Stimulated activated CD8-positive, alpha-beta memory T cell treated with anti-CD3 and anti-CD28 coated beads, Interleukin-4, amount 100 ng/mL, for 4 hours (primary cell): ENCODE measurements at places on chromosomes 7 and 10.

DNA sequence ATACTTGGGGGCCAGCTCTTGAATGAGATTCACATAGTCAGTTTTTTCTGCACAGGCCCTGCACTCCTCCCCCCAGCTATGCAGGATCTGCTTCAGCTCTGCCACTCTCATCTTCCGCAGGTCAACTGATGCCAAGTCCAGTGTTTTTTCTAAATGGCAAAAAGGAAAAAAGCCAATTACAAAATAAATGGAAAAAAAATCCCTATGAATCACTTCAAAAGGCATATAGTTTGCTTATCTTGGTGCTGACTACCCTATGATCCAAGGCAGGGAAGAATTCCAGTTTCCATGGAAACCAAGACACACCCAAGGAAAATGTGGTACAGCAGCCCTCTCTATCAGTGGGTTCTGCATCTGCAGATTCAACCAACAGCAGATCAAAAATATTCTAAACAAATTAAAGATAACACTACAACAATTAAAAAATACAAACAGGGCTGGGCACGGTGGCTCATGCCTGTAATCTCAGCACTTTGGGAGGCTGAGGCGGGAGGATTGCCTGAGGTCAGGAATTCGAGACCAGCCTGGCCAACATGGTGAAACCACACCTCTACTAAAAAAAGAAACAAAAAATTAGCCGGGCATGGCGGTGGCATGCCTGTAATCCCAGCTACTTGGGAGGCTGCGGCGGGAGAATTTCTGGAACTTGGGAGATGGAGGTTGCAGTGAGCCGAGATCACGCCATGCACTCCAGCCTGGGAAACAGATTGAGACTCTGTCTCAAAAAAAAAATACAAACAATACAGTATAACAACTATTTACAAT, 17.6 kb downstream of the CDNF start:
- DNase-seq: no peak

- no peak for DNase-seq
Measured at GRCh38 chr7:80182630-80183276, 48.1 kb downstream of the GNAI1 start.

- DNase-seq: no peak
Measured at GRCh38 chr10:3136763-3137611, 35.6 kb downstream of the PITRM1 start.

GRCh38 chr10:59865101-59865500, 41.3 kb downstream of the CCDC6 start:
- DNase-seq: no peak

- no peak for DNase-seq
Measured at GRCh38 chr7:28787106-28787505, 171.0 kb downstream of the TRIL start.

DNA sequence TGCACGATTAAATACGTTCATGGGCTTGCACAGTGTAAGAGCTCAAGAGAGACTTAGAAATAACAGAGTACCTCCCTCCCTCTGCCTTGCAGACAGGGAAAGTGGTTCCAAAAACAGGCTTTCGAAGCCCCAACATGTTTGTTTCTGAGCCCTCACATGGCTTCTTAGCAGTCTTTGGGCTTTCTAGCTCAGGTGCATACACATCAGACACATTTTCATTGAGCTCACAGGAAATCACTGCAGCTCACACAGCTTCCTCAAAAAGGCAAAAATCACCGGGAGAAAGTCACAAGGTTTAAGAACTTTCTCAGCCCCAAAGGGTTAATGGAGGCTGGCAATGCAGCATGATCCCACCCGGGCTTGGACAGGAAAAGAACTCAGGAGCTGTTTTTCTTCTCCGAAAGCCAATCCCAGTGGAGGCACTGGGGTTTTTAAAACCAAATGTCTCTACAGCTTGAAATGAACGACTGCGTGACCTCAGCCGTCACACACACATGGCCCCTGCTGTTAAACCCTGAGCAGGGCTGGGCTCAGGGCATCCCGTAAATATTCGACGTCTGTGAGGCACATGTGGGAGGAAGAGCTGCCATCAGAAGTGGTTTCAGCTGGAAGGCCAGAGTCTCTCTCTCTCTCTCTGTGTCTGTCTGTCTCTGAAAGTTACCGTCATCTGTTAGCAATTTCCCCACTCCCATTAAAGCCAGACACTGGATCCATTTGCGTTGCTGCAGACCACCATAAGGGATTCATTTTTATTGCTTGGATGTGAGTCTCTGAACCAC, 69.7 kb downstream of the CALML3 start:
- DNase-seq: no peak
